ENCODE measurements at places on chromosomes 12 and 14. TPM values are rescaled to one million over a fixed set of nuclear protein-coding genes. Genes with fewer than 3 reads are reported as not detected.

Gene KCNMB4
- total RNA-seq, result 0.71 TPM

DNA sequence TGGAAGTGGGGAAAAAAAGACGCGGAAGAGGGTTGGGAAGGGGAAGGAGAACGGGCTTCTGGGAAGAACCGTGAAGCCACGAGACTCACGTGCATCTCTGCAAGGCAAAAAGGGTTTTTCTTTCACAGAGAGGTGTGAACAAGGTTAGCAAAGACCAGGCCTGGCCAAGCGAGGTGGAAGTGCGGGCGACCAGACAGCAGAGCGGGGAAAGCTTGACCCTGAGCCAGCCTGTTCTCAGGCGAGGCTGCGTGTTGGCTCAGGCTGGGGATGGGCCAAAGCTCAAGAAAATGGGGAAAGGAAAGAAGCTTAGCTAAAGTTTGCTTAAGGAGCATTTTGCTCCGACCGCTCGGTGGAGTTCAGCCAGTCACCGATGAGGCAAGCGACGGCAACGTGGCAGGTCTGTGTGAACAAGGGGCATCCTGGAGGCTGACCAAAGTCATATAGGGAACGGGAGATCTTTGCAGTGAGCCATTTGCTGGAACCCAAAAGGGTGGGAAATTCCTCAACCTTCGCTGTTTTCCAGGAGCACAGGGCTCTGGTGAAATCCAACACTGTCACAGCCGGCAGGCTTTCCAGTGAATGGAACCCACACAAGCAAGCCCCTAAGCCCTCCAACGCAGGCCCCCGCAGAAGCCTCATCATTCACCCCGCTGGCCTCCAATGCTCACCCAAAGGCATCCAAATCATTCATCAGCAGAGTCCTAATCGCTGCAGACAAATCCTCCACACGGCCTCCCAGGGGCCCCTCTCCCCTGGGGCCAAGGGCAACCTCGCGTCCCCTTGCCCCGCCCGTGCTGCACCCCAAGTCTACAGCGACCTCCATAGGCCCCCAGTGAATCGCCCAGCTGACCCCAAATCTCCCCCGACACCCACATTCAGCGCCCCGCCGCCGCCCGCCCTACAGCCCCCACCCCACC lies 754 bp downstream of the ZNF605 start:
- peak overlapping the region; percentile 78 for H3K4me3 ChIP-seq
- peak overlapping the region; percentile 22 for H3K27ac ChIP-seq
- no peak for DNase-seq

DNA sequence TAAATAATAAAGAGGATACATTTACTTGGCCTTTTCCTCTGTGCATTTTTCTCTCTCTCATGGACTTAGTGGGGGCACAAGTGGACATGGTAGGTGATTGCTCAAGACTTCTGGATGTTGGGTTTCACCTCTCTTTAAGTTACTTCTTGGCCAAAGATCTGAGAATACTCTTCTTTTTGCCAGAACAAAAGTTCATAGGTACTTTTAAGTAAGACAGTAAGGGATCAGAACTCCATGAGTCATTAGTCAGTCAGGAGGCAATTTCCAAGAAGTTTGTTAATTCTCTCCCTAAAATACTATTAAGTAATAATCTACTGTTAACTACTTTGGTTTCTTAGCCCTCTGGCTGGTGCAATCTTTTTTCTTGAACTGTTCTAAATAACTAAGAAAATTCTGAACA lies 84.2 kb downstream of the GRIP1 start:
- H3K36me3 ChIP-seq, result no peaks in the 10 kb centered on the region
- no peak for DNase-seq
- no peak overlapping the region for H3K4me3 ChIP-seq
- H3K27ac ChIP-seq, result no peak overlapping the region
- H3K4me1 ChIP-seq, result no peaks in the 10 kb centered on the region

DNA sequence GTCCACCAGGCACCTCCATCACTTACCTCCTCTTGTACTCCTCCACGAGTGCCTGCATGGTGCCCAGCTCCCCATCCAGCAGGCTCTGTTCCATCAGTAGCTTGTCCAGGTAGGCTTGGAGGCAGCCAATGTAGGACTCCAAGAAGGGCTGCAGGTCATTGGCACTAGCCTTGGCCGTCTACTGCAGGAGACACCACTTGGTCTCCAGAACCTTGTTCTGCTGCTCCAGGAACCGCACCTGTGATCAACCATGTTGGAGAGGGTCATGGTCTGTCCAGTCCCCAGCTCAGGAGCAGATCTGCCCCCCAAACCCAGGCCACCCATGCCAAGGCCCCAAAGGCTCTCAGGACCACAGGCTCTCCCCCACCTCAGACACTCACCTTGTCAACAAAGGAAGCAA lies 23.9 kb downstream of the KRT76 start:
- H3K4me3 ChIP-seq, result no peak overlapping the region
- no peak overlapping the region for H3K27ac ChIP-seq
- H3K27me3 ChIP-seq, result no peaks in the 10 kb centered on the region
- DNase-seq, result no peak

- H3K4me3 ChIP-seq, result no peak overlapping the region
- no peaks in the 10 kb centered on the region for H3K4me1 ChIP-seq
- no peak overlapping the region for H3K27ac ChIP-seq
- H3K27me3 ChIP-seq, result no peaks in the 10 kb centered on the region
- no peaks in the 10 kb centered on the region for H3K36me3 ChIP-seq
- no peak for DNase-seq
Measured at GRCh38 chr14:36973806-36974442, 198.5 kb downstream of the SLC25A21 start.

- H3K4me1 ChIP-seq, result peaks cover 16% of the 10 kb centered on the region
- no peaks in the 10 kb centered on the region for H3K27me3 ChIP-seq
- no peak for DNase-seq
- no peak overlapping the region for H3K4me3 ChIP-seq
- no peak overlapping the region for H3K27ac ChIP-seq
Measured at GRCh38 chr12:46386877-46387629, 14.5 kb upstream of the SLC38A2 start.

- H3K27me3 ChIP-seq, result no peaks in the 10 kb centered on the region
- no peak for DNase-seq
- H3K4me1 ChIP-seq, result no peaks in the 10 kb centered on the region
- H3K27ac ChIP-seq, result no peak overlapping the region
- H3K4me3 ChIP-seq, result no peak overlapping the region
- H3K36me3 ChIP-seq, result peaks cover 18% of the 10 kb centered on the region
Measured at GRCh38 chr14:102840771-102841528, 63.7 kb downstream of the TRAF3 start.

DNA sequence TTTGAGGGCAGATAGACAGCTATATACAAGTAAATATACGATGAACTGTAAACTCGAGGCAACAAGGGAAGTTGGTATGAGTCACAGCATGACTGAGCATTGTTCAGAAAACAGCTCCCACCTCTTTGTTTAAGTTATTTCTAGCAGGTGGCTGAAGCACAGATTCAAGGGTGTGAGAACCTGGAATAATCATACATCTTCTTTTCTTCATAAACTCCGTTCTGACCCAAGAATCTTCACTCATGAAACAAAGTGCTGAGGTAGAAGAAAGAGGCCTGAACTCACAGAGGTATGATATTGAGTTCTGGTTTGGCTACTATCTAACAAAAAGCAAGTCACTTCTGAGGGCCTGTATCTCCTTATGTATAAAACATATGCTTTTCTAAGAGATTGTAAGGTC lies 364.1 kb upstream of the KITLG start:
- no peaks in the 10 kb centered on the region for H3K36me3 ChIP-seq
- H3K27me3 ChIP-seq, result peaks cover 4% of the 10 kb centered on the region
- no peak overlapping the region for H3K27ac ChIP-seq
- H3K4me1 ChIP-seq, result no peaks in the 10 kb centered on the region
- no peak for DNase-seq

GRCh38 chr12:111359231-111359913 lies 9.5 kb downstream of the PHETA1 start:
- H3K36me3 ChIP-seq, result no peaks in the 10 kb centered on the region
- H3K27me3 ChIP-seq, result no peaks in the 10 kb centered on the region
- peaks cover 5% of the 10 kb centered on the region for H3K4me1 ChIP-seq
- DNase-seq, result no peak

Gene DTX1
- 14.2 TPM for total RNA-seq

Gene CLMN
- 0.67 TPM for total RNA-seq

Gene RNASE9
- total RNA-seq, result not detected

GRCh38 chr14:101001311-101002069 lies 98.0 kb upstream of the RTL1 start:
- no peak for DNase-seq
- peaks cover 19% of the 10 kb centered on the region for H3K27me3 ChIP-seq
- no peak overlapping the region for H3K27ac ChIP-seq
- H3K4me3 ChIP-seq, result no peak overlapping the region
- no peaks in the 10 kb centered on the region for H3K4me1 ChIP-seq
- H3K36me3 ChIP-seq, result no peaks in the 10 kb centered on the region

DNA sequence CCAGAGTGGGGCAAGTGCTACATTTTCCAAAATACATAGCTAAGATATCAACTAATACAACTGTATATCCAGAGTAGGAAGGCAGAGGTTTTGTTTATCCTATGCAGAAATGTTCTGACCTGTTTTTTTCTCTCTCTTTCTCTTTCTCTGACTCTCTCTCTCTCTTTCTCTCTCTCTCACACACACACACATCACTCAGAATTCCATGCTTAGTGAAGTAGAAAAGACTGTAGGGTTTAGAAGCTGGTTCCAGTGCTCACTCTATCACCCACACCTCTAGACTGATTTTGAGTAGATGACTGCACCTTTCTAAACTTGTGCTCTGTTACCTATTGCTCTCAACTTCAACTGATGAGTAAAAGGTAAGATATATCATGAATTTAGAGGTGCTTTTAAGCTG lies 356.7 kb downstream of the LRIG3 start:
- H3K4me3 ChIP-seq, result no peak overlapping the region
- no peaks in the 10 kb centered on the region for H3K4me1 ChIP-seq
- DNase-seq, result no peak
- H3K36me3 ChIP-seq, result no peaks in the 10 kb centered on the region

Gene TMEM260
- 8.7 TPM for total RNA-seq

Gene PTCSC3
- not detected for total RNA-seq

GRCh38 chr12:81224626-81225025 lies 146.7 kb downstream of the ACSS3 start:
- H3K4me1 ChIP-seq, result no peaks in the 10 kb centered on the region
- no peak overlapping the region for H3K4me3 ChIP-seq
- DNase-seq, result no peak
- H3K27me3 ChIP-seq, result no peaks in the 10 kb centered on the region
- H3K36me3 ChIP-seq, result no peaks in the 10 kb centered on the region

DNA sequence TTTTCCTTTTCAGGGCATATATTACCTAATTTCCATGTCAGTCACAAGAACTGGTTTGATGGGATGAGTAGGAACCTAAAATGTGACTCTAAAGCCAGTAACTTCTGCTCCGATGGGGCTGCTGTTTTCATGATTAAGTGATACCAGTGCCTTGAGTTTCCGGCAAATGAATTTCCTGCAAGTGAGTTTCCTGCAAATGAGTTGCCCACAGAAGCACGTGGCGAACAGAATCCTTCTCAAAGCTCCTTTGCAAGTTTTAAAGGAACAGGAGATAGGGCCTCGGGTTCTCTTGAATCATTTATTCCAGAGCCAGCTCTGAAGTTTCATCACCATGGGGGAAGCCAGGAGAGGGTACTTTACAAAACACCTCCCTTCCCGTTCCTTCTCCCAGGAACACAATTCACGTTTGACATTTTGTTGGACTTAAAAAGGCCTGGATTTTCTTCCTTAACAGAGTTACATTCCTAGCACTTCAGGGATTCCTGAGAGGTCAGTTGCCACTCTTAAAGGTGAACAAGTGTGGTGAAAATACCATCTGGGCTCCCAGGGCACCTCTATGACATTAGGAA lies 2.2 kb upstream of the PPTC7 start:
- H3K36me3 ChIP-seq, result no peaks in the 10 kb centered on the region
- peaks cover 55% of the 10 kb centered on the region for H3K4me1 ChIP-seq
- DNase-seq, result peak; percentile 53
- peak overlapping the region; percentile 17 for H3K4me3 ChIP-seq
- H3K27me3 ChIP-seq, result no peaks in the 10 kb centered on the region

DNA sequence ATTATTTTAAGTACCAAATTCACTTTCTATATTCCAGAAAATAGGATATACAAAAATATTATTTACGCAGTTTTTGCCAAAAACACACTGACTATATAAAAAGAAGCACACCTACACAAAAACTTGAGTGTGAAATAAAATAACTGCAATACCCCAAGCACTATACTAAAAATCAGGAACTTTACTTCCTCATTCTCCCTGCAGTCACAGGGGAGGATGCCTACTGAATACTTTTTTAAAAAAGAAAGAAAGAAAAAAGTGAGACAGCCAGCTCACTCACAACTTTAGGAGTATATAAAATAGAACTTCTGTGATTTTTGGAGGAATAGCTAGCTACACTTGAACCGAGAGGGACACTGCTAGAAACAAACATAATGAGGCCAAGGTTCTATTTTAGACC lies 12.2 kb downstream of the RPS6KA5 start:
- no peak overlapping the region for H3K27ac ChIP-seq
- no peak overlapping the region for H3K4me3 ChIP-seq
- no peak for DNase-seq
- no peaks in the 10 kb centered on the region for H3K36me3 ChIP-seq
- H3K27me3 ChIP-seq, result no peaks in the 10 kb centered on the region

DNA sequence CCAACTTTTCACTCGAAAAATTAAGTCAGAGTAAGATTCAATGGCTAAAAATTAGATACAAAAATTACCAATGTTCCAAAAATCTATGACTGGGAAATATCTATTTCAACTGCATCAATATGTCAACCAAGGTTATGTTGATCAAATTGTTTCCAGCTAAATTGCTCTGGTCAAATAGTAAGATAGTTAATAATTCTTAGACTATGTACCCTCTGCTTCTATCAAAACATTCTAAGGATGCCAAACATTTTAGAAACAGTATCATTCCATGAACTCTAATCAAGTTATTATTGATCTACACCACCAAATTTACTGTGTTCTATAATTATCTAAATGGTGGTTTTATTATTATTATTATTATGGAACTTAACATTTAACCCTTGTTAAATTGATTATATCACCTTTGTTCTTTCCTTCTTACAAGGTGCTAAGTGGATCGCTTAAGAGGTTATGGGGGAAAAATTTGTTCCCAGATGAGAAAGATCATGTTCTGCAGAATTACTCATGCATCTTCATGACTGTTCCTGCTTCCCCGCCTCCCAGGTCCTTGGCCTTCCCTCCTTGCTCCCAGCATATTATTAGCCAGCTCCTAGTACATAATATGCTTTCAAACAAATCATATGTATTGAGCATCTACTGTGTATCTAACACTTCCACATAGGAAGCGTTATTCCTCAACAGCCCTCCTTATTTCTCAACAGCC lies 240.5 kb upstream of the KRR1 start:
- no peaks in the 10 kb centered on the region for H3K4me1 ChIP-seq
- H3K36me3 ChIP-seq, result no peaks in the 10 kb centered on the region
- H3K4me3 ChIP-seq, result no peak overlapping the region
- no peak overlapping the region for H3K27ac ChIP-seq

- no peak overlapping the region for H3K27ac ChIP-seq
- peak overlapping the region; percentile 82 for H3K4me3 ChIP-seq
- peaks cover 50% of the 10 kb centered on the region for H3K4me1 ChIP-seq
Measured at GRCh38 chr12:48818831-48819590, 715 bp downstream of the CACNB3 start.

DNA sequence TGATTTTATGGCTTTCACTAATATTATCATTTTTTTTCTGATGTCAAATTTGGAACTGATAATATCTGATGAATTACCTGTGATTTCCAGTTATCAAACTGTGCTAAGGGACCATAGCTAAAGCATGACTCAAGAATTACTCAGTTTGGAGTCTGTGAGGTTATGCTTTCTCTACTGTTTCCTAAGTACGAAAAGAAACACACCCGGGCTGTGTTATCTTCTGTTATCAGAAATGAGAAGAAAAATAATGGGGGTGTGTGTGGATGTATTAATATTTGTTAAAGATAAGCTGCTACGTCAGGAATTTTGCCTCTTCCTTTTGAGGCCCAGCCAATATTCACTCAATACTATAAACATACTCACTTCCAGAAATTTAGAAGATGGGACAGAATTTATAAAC lies 1401.9 kb upstream of the FLRT2 start:
- no peak overlapping the region for H3K4me3 ChIP-seq
- no peaks in the 10 kb centered on the region for H3K4me1 ChIP-seq
- H3K27me3 ChIP-seq, result no peaks in the 10 kb centered on the region
- H3K27ac ChIP-seq, result no peak overlapping the region
